ENCODE measurements at places on chromosomes 5 and 9.

GRCh38 chr9:4515958-4516375 is 25.7 kb downstream of the SLC1A1 start:
- DNase-seq, result no peak

DNA sequence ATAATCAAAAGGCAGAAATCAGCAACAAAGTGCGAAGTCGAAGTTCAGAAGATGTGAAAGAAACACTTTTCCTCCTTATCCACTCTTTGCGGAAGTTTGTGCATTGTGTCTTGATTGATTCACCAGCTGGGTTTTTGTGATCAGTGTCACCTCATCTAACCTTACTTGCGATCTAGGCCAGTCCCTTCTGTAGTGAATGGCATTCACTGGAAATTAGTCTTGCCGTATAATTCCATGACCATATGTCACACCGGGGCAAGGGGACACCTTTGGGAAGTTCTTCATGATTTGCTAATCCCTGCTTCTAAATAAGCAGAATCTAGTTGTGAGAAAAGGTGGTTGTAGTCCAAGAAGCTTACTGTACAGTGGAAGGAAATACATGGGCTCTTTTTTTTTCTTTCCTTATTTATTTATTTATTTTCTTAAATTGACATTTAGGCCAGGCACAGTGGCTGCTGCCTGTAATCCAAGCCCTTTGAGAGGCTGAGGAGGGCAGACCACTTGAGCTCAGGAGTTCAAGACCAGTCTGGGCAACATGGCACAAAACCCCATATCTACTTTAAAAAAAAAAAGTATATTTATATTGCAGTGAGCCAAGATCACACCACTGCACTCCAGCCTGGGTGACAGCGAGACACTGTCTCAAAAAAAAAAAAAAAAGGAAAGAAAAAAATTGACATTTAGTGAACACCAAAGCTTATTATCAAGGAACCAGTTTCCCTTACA is 7.8 kb downstream of the RAI14 start:
- DNase-seq, result no peak

DNA sequence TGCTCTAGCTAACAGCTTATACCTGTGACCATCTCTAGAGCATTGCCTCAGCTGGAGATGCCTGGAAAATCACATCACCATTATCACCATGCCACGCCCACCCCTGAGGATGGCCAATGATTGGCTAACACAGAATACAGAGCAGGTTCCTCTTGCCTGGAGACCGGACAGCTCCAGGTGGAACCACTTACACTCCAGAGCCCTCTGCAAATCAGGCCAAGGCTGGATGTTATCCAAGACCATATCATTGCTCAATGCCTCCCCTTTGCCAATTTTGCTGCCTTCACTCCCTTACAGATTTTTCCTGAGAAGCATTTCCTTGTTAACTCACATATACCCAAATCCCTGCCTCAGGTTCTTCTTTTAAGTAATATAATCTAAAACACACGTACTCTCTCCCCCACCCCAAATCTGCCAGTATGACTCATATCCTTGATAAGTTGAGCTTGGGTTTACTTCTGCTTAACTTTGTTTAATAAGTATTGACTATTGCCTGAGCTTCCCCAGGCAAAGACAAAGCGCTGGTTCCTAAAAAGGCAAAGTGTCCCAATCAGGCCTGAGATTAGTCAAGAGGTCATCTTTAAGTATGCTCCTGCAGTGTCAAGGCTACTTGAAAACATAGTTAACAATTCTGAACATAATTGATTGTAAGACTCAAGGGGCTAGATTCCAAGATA is 309.6 kb downstream of the EPB41L4A start:
- DNase-seq, result no peak

- DNase-seq, result no peak
These were observed 65.2 kb upstream of the RANBP3L start for GRCh38 chr5:36366883-36367282.

GRCh38 chr9:132154863-132155567 is 6.8 kb upstream of the NTNG2 start:
- no peak for DNase-seq

DNA sequence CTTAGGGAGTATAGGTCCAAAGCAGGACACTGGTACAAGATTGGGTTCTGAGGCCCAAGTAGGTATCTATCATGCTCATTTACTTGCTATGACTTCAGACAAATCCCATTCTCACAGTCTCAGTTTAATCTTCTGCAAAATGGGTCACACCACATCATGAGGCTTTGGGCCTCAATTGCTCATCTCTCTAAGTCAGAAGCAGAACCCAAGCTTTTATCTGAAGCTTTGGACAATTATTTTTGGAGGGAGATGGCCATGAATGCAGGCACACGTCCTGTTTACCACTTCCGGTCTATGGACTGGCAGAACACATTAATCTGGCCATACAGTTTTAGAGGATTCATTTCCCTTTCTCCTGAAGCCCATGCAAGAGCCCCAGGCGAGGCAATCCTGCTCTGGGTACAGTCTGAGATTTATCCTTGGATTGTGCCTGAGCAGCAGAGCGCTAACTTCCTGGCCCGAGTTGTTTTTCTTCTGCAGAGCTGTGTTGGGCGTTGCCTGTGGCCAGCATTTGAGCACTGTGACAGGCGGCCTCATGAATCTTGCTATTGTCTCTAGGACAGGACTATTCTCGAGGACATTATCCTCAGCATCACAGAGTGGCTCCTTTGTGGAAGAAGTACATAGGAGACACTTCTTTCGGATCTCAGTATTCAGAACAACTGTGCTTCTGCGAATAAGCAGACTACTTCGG is 16.1 kb downstream of the SLC22A4 start:
- no peak for DNase-seq

- DNase-seq, result no peak
These were observed 80.9 kb downstream of the SUSD1 start for GRCh38 chr9:112094241-112094640.

GRCh38 chr5:149094996-149095395 is 32.1 kb upstream of the SH3TC2 start:
- no peak for DNase-seq

GRCh38 chr5:164060786-164061355 is 555.5 kb downstream of the MAT2B start:
- DNase-seq, result no peak

DNA sequence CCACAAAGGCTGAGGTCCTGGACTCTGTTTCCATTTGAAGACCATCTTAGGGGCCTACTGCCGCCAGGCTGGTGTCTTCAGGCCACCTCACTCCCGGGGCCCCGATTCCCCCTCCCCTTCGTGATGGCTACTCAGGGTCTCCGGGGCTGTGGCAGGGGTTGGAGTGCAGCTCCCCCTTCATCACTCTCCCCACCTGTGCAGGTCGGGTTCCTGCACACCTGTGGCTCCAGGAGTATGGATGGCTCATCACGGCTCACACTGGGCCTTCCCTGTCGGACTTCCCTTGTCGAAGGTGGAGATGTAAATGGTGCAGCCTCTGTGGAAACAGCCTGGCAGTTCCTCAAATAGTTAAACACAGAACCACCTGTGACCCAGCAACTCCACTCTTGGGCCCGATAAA is 11.9 kb downstream of the LCN9 start:
- DNase-seq, result no peak

GRCh38 chr9:137421838-137422603 is 941 bp downstream of the EXD3 start:
- DNase-seq, result no peak

- no peak for DNase-seq
These were observed 2.0 kb upstream of the SMIM27 start for GRCh38 chr9:32550150-32550561.

DNA sequence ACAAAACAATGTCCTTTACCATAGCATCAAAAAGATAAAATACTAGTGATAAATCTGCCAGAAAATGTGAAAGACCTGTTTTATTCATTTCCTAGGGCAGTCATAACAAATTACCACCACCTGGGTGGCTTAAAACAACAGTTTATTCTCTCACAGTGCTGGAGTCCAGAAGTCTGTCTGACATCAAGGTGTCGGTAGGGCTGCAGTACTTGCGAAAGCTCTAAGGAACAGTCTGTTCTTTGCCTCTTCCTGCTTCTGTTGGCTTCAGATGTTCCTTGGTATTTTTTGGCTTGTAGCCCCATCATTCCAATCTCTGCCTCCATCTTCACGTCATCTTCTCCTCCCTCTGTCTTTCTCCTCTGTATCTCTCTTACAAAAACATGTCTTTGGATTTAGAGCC is 51.0 kb downstream of the PTPDC1 start:
- no peak for DNase-seq

GRCh38 chr5:96962540-96962991 is 26.7 kb downstream of the LNPEP start:
- no peak for DNase-seq

- no peak for DNase-seq
These were observed 167.5 kb upstream of the CLINT1 start for GRCh38 chr5:158026304-158027031.

- no peak for DNase-seq
These were observed 5.5 kb downstream of the C9orf85 start for GRCh38 chr9:71916834-71917534.

DNA sequence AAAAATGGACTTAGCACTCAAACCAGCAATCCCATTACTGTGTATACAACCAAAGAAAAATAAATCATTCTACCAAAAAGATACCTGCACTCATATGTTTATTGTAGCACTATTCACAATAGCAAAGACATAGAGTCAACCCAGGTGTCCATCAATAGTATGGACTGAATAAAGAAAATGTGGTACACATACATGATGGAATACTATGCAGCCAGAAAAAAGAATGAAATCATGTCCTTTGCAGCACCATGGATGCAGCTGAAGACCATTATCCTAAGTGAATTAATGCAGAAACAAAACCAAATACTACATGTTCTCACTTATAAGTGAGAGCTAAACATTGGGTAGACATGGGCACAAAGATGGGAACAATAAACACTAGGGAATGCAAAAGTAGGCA is 236.8 kb upstream of the POU5F2 start:
- no peak for DNase-seq

DNA sequence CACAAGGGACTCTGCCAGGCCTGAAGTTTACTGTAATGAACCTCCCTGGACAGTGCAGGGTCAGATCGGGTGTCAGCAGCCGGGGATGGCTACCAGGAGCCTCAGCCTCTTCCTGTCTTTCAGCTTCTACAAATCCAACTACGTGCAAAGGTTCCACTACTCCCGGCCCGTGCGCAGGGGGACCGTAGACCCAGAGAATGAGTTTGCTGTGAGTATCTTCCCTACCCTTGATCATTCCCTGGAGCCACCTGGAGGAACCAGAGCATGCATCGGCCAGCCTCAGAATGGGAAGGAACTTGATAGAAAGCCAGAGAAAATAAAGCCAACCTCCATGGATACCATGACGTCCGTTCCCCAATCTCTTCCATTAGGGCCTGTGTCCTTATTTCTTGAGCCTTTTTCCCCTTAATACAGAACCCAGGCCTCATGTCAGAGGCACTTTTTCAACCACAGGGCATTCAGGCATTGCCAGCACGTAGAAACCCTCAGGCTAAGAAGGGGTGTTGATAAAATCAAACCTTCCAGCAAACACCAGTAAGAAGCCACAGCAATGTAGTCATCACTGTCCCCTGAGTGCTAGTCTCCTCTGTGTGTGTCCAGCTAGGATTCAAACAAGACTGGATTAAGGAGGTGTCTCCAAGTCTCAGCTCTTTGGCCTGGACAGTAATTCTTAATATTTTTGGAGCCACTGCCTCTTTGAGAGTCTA is 49.0 kb upstream of the FOXI1 start:
- DNase-seq, result no peak

DNA sequence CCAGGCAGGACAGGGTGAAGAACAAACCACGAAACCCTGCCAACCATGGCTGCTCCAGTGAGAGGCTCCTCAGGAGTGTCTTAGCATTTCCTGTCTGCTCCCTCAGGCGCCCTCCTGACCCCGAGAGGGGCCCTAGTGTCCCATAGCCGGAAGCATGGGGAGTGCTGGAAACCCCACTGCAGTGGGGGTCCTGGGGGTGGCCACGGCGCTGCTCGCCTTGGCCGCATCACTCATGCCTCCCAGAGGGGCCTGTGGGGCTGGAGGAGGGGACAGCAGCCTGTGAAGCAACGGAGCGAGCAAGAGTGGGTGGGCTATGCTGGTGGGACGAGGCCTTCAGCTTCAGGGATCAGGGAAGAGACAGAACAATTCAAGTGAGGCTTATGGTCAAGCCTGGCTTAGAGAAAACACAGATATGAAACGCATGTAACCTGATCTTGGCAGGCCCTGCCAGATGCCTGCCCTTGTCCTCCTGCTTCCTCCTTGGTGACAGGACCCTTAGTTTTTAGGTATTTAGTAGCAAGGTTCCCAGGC is 219.1 kb downstream of the FANCC start:
- no peak for DNase-seq

GRCh38 chr9:132054024-132054423 is 25.6 kb downstream of the MED27 start:
- DNase-seq, result no peak

DNA sequence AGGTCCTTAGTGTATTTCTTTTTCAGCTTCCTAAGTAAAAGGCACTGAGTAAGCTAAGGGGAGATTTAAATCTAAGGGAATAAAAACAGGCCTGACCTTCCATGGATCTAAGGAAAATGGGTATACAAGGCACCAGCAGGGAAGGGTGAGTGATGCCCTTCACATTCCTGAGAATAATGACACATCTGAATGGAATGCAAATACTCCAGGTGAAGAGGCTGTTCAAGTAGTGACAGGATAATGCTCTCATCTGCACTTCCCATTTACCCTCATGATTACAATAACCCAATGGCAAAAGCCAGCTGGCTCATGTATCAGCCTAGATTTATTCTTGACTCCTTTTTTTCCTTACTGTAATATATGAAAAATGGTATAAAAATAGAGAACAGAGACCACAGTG is 216.2 kb upstream of the ACTBL2 start:
- DNase-seq, result no peak

DNA sequence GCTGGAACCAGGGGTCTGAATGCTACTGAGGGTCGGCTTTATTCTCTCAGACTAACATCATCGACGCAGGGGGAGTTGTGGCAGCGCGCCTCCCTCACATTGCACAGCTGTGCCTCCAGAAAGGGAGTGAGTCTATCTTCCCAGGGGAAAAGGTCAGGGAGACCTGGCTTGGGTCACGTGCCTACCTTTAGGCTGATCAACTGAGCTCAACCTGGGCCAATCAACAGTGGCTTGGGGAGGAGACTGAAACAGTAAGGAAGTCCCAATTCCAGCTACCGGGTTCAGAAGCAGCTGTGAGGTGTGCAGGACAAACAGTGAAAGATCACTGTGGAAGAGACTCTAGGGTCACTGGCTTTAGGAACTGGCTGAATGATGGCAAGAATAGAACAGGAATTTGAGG is 14.3 kb downstream of the SNX30 start:
- no peak for DNase-seq

DNA sequence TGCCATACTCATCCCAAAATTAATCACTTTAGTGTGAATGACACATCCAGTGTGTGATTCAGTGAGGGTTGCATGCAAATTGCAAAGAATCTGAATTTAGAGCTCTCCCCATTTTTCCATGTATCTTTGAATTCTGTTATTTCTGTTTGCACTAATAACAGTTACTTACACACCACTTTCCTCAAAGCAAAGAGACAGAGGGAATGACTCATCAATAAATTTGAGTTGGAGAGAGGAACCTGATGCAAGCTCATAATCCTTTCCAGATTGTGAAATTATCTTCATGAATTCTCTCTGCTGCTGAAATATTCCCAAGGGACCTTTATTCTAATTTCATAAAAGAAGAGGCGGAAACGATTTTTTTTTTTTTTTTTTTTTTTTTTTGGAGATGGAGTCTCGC is 204.8 kb downstream of the CDH9 start:
- DNase-seq, result no peak
